ENCODE measurements at places on chromosomes 5 and 9. TPM values are rescaled to one million over a fixed set of nuclear protein-coding genes. Genes with fewer than 3 reads are reported as not detected.

GRCh38 chr9:123438821-123439220, 82.8 kb downstream of the CRB2 start:
- no peak overlapping the region for H3K4me3 ChIP-seq
- no peaks in the 10 kb centered on the region for H3K27me3 ChIP-seq
- peaks cover 2% of the 10 kb centered on the region for H3K36me3 ChIP-seq
- H3K27ac ChIP-seq = no peak overlapping the region
- H3K4me1 ChIP-seq = no peaks in the 10 kb centered on the region

- no peaks in the 10 kb centered on the region for H3K27me3 ChIP-seq
- H3K4me1 ChIP-seq = no peaks in the 10 kb centered on the region
- H3K36me3 ChIP-seq = peaks cover 2% of the 10 kb centered on the region
- no peak for DNase-seq
Observed at GRCh38 chr5:135332519-135333150, 66.4 kb downstream of the MACROH2A1 start.

GRCh38 chr9:118659011-118659410, 710.2 kb downstream of the BRINP1 start:
- no peak overlapping the region for H3K27ac ChIP-seq
- no peaks in the 10 kb centered on the region for H3K36me3 ChIP-seq
- no peak overlapping the region for H3K4me3 ChIP-seq
- H3K4me1 ChIP-seq = no peaks in the 10 kb centered on the region
- DNase-seq = no peak
- no peaks in the 10 kb centered on the region for H3K27me3 ChIP-seq

DNA sequence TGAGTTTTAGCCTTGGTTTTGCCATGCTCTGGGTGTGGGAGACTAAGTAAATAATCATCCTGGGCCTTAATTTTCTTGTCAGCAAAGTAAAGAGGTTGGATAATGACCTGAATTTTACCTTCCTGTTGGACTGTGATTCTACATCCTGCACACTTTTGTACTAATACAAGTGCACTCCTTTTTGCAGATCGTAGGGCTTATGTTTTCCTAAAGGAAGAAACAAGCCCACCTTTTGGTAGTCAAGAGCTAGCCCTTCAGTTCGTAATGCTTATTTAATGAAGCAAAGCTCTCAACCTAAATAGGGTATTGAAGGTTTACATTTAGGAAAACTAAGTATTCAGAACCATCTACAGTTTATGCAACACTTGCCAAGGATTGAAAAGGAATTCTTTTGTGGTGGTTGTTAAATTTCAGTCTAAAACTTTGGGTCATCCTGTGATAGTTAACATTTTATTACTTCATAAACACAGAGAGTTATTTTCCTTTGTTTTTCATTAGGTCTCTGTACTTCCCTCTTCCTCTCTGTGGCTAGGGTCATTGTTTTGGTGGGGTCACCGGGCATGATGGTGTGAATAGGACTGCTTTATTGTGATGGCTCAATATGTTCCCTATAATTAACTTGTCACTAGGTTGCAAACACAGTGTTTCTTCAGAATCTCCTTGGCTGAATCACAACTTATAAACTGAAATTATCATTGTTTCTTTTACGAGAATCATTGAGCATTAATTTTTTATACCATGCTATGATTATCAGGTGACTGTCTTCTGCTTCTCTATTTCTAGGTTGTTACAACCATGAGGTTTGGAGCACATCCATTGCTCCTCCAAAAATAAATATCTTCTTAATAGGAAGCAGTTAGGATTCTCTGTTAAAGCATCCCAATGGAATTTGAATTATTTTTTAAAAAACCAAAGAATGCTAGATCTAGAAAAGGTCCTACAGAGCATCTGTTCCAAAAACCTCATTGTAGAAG, 28.5 kb downstream of the SPINK5 start:
- no peaks in the 10 kb centered on the region for H3K4me1 ChIP-seq
- no peak for DNase-seq
- H3K36me3 ChIP-seq = no peaks in the 10 kb centered on the region
- no peaks in the 10 kb centered on the region for H3K27me3 ChIP-seq
- no peak overlapping the region for H3K27ac ChIP-seq

- DNase-seq = no peak
- H3K4me3 ChIP-seq = no peak overlapping the region
- H3K27ac ChIP-seq = no peak overlapping the region
- no peaks in the 10 kb centered on the region for H3K4me1 ChIP-seq
Observed at GRCh38 chr5:3124410-3124809, 372.9 kb upstream of the IRX2 start.

- H3K4me1 ChIP-seq = peaks cover 30% of the 10 kb centered on the region
- H3K4me3 ChIP-seq = peak overlapping the region; percentile 97
- DNase-seq = peak; percentile 93
- peaks cover 2% of the 10 kb centered on the region for H3K36me3 ChIP-seq
- peaks cover 2% of the 10 kb centered on the region for H3K27me3 ChIP-seq
Observed at GRCh38 chr9:137129456-137130175, 9.3 kb upstream of the GRIN1 start.

- H3K36me3 ChIP-seq = no peaks in the 10 kb centered on the region
- H3K27ac ChIP-seq = no peak overlapping the region
- no peak for DNase-seq
Observed at GRCh38 chr5:139105621-139106071, 92.5 kb downstream of the SIL1 start.

DNA sequence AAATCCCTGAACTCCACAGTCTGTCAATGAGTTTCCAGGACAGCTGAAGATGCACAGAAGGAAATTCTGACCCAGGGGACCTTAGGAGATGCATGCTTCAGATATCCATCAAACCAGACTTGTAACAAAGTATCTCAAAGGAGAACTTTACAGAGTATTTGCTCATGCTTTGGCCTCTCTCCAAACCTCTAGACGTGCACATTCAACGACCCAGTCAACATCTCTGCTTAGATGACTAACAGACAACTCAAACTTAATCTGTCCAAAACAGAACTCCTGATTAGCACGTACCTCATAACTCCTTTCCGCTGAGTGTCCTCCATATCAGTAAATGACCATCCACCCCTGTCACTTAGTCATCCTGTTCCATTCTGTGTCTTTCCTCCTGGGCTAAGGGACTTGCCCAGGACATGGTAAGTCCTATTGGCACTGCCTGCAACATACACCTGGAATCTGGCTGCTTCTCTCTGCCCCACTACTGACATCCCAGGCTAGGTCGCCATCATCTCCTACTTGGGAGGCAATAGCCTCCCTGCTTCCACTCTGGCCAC, 107.4 kb downstream of the LMNB1 start:
- H3K4me3 ChIP-seq = no peak overlapping the region
- H3K27ac ChIP-seq = no peak overlapping the region
- H3K36me3 ChIP-seq = no peaks in the 10 kb centered on the region
- H3K4me1 ChIP-seq = no peaks in the 10 kb centered on the region

- no peak overlapping the region for H3K4me3 ChIP-seq
- no peak overlapping the region for H3K27ac ChIP-seq
Observed at GRCh38 chr5:69103521-69103920, 9.7 kb downstream of the SLC30A5 start.

- DNase-seq = no peak
- H3K27me3 ChIP-seq = peaks cover 8% of the 10 kb centered on the region
- H3K27ac ChIP-seq = no peak overlapping the region
- no peaks in the 10 kb centered on the region for H3K36me3 ChIP-seq
Observed at GRCh38 chr9:129785866-129786265, 17.1 kb upstream of the TOR1B start.

DNA sequence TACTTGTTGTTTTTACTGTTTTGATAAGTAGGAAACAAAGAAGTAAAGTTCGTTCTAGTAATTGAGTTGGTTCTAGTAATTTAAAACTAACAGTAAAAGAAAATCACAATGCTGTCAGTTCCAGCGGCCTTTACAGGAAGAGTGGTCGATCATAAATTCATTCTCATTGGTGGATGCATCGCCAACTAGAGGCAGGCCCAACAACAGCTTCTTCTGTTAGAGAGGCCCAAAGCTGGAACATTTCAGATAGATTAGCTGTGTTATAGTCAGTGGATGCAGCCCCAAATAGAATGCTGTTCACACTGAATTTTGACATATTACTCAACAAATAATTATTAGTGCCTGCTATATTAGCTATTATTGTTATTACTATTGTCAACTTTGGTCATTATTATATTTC, 80.8 kb downstream of the ARRDC3 start:
- no peak for DNase-seq
- H3K36me3 ChIP-seq = no peaks in the 10 kb centered on the region
- no peak overlapping the region for H3K27ac ChIP-seq
- H3K4me3 ChIP-seq = no peak overlapping the region
- H3K27me3 ChIP-seq = no peaks in the 10 kb centered on the region
- H3K4me1 ChIP-seq = no peaks in the 10 kb centered on the region

DNA sequence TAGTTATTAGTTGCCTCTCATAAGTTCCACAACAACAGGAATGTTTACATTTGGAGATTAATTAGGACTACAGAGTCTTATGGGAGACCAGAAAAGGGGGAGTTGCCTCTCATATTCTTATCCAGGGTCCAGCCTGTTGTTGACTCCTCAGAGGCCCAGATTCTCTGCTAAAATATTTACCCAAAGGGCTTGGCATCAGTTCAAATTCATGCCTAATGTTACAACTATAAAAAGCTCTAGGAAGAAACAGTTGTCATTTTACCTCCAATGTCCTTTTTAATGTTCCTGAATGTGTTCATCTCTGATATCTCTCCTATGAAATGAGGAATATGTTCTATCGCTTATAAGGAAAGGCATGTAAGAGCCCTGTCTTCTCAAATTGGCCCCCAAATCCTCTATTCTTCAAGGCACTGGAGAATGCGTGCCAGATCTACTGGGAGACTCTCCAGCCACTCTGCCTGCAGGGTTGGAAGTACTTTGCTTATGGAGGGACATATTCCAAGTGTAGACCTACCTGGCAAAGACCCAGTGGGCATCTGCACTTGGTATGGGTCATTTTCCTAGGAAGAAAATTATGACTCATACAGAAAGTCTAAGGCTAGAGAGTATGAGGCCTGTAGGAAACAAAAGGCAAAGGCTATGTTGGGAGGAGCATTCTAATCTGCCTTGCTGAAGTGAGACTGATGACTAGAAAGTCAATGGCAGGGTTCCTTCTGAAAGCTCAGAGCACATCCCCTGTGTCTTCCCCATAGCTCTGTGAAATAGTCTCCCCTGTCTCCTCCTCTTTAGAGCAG, 192.6 kb downstream of the ESM1 start:
- peaks cover 2% of the 10 kb centered on the region for H3K36me3 ChIP-seq
- DNase-seq = no peak
- peaks cover 24% of the 10 kb centered on the region for H3K4me1 ChIP-seq
- peaks cover 24% of the 10 kb centered on the region for H3K27me3 ChIP-seq
- no peak overlapping the region for H3K4me3 ChIP-seq

DNA sequence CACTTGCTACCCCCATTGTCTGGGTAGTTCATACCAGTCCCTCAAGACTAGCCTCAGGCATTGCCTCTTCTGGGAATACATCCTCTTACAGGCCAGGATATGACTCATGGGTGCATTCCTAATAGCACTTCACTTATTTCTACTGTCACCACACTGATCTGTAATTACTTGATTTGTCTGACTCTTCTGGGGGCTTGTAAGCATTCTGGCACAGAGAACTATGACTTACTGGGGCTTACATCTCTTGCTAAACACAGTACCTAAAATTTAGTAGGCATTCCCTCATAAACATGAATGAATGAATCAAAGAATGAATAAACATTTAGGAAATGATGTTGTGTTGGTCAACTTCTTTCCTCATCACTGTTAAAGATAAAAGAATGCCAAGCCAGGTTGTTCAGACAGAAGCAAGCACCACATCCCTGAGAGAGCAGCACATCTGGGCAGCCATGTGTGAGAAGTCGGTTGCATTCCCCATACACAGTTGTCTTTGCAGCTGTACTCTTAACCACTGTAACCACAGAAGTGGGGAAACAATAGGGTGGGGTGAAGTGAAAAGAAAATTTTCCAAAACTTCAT, 27.6 kb downstream of the IL7R start:
- peak overlapping the region; percentile 57 for H3K4me3 ChIP-seq
- no peaks in the 10 kb centered on the region for H3K27me3 ChIP-seq
- H3K27ac ChIP-seq = peak overlapping the region; percentile 61
- H3K36me3 ChIP-seq = peaks cover 12% of the 10 kb centered on the region

DNA sequence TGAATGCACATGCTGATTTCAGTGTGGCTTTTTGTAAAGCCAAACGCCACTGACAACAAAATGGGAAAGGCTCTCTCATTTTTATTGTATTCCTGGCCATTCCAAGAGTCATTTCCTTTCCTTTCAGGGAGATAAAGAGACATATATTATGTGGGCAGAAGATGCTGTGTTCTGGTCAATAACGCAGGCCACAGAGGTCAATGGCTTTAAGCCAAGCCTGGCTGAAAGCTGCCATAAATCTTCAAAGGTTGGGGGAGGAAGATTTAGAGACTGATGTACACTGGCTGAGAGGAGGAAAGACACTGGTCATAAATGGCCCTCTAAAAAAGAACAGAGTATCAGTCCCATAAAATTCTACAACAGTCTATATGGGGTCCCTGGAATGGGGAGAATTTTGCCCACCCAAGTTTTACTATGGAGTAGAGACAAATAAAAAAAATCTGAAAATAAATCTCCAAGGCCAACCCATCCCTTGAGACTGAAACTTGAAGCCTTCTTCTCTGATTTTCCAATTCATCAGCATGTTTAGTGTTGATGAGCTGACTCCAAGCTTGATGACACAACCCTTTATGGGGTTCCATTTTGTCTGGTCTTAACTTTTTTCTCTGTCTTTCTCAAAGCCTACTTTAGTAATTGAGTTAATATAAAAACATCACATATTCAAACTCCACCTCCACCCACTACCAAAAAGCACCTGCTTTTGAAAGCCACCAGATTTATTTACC, 152.1 kb upstream of the SLC24A2 start:
- H3K36me3 ChIP-seq = no peaks in the 10 kb centered on the region
- DNase-seq = no peak
- peaks cover 12% of the 10 kb centered on the region for H3K27me3 ChIP-seq
- H3K4me1 ChIP-seq = peaks cover under 1% of the 10 kb centered on the region

DNA sequence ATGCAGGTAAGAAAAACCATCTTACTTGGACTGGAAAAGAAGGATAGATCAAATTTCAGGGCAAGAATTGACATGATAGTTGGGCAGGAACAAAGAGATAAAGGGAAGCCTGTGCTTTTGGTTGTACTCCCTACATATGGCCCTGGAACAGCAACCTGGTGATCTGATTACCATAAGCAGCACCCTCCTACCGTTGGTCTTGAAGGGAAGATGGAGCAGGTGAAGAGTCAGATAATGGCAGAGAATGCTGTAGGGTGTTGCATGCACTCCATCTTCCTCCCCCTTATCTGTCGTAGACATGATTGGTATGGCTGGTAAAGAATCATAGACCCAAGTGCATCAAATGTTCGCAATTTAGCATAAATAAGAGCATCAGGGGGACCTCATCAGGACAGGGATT, 4.7 kb downstream of the IRGM start:
- no peak for DNase-seq
- H3K27me3 ChIP-seq = no peaks in the 10 kb centered on the region
- H3K27ac ChIP-seq = no peak overlapping the region
- no peaks in the 10 kb centered on the region for H3K36me3 ChIP-seq

DNA sequence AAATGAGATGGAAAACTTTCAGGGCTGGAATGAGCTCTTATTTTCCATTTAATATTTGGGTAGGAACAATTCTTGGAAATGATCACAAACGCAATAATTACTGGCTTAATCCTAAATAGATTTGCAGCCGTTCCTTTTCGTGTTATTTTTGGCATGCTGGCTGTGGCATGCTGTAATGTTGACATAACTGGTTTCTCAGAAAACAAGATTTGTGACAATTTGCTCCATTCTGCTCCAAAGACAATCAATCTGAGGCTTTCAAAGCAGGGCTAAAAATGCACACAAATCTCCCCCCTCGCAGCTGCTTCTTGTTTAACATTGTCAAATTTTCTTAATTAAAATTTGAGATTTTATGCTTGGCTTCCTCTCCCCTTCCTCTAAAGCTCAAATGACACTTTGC, 151.2 kb downstream of the TTC39B start:
- peaks cover 34% of the 10 kb centered on the region for H3K27me3 ChIP-seq
- no peaks in the 10 kb centered on the region for H3K4me1 ChIP-seq
- H3K36me3 ChIP-seq = no peaks in the 10 kb centered on the region
- DNase-seq = no peak
- no peak overlapping the region for H3K4me3 ChIP-seq

Gene ZDHHC11
- 28.3 TPM for total RNA-seq

Gene TNPO1
- total RNA-seq = 92.6 TPM

Gene ZNG1A
- total RNA-seq = 34.8 TPM
